ENCODE measurements at places on chromosomes 4 and X.

- H3K27ac ChIP-seq, result no peak overlapping the region
- H3K36me3 ChIP-seq, result no peaks in the 10 kb centered on the region
- DNase-seq, result no peak
- peaks cover 9% of the 10 kb centered on the region for H3K4me1 ChIP-seq
- no peak overlapping the region for H3K4me3 ChIP-seq
- no peaks in the 10 kb centered on the region for H3K27me3 ChIP-seq
These were observed 53.0 kb upstream of the HPSE start for GRCh38 chr4:83387476-83388312.

GRCh38 chr4:144710526-144710912 is 64.6 kb downstream of the HHIP start:
- no peak overlapping the region for H3K27ac ChIP-seq
- no peaks in the 10 kb centered on the region for H3K4me1 ChIP-seq
- no peak overlapping the region for H3K4me3 ChIP-seq
- H3K36me3 ChIP-seq, result no peaks in the 10 kb centered on the region
- no peak for DNase-seq

- H3K4me3 ChIP-seq, result no peak overlapping the region
- H3K27ac ChIP-seq, result no peak overlapping the region
- H3K4me1 ChIP-seq, result no peaks in the 10 kb centered on the region
- no peak for DNase-seq
- no peaks in the 10 kb centered on the region for H3K36me3 ChIP-seq
These were observed 140.0 kb upstream of the HCCS start for GRCh38 chrX:10971176-10971575.

DNA sequence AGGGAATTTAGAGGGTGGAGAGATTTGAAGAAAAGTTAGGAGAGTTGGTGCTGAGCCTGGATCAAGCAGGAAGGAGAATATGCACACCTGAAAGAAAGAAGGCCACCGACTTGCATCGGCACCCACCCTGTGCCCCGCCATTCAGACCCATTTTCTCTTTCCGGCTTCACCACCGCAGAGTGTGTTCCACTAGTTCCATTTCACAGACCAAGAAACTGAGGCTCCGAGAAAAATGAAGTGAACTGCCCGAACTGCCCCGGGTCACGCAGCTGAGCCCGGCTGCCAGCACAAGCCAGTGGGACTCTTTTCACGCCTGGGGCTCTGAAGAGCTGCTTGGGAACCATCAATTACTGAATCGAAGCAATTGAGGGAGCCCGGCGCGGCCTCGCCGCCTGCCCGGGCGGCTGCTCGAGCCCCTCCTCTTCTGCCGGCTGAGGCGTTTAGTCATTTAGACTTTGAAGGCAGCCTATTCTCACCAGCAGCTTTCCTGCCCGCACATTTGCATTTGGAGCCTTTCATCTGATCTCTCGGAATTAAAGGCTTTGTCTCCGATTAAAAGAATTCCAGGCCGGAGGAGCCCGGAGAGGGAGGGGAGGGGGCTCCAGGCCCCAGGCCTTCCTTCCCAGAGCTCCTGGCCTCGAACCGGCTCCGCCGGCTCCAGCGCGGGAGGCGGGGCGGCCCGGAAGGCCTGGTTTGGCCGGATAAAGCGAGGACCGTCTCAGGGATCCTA is 140.2 kb upstream of the PJA1 start:
- H3K36me3 ChIP-seq, result no peaks in the 10 kb centered on the region
- no peak overlapping the region for H3K27ac ChIP-seq

DNA sequence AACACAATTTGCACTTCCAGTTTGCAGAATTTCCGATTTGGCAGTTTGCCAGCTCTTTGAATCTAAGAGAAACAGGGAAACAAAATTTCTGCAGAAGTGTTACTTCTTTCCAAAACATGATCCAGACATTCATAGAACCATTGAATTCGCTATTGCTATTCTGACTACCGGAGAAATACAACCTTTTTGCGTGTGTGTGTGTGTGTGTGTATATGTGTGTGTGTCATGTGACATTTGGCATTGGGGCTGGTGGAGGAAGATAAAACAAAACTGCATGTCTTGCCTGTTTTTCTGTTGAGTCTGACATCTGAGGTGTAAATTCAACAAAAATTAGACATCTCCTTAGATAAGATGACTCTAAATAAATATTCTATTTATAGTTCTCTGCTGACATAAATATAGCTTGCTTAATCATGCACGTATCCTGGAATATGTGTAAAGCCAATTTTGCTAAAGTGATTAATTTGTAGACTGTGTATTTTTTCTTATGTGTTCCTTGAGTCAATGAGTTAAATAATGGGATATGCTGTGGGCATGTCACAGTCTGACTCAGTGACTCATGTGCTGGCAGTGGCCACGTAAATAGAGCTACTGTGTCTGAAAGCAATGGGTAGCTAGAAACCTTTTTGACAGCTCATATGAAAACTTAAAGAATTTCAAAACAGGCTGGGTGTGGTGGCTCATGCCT is 98.9 kb downstream of the HPGD start:
- H3K27me3 ChIP-seq, result peaks cover 11% of the 10 kb centered on the region
- peak; percentile 18 for DNase-seq
- no peak overlapping the region for H3K27ac ChIP-seq
- no peaks in the 10 kb centered on the region for H3K36me3 ChIP-seq
- no peak overlapping the region for H3K4me3 ChIP-seq
- peaks cover 10% of the 10 kb centered on the region for H3K4me1 ChIP-seq

GRCh38 chr4:181687116-181687515 is 556.1 kb upstream of the TENM3 start:
- no peaks in the 10 kb centered on the region for H3K27me3 ChIP-seq
- no peak for DNase-seq
- no peak overlapping the region for H3K27ac ChIP-seq
- no peak overlapping the region for H3K4me3 ChIP-seq
- no peaks in the 10 kb centered on the region for H3K36me3 ChIP-seq
